ENCODE measurements at places on chromosomes 11 and 22.

GRCh38 chr11:117535201-117535849 is 207.7 kb downstream of the CEP164 start:
- peak; percentile 81 for DNase-seq

GRCh38 chr11:31761636-31762035 is 49.5 kb downstream of the PAX6 start:
- no peak for DNase-seq

DNA sequence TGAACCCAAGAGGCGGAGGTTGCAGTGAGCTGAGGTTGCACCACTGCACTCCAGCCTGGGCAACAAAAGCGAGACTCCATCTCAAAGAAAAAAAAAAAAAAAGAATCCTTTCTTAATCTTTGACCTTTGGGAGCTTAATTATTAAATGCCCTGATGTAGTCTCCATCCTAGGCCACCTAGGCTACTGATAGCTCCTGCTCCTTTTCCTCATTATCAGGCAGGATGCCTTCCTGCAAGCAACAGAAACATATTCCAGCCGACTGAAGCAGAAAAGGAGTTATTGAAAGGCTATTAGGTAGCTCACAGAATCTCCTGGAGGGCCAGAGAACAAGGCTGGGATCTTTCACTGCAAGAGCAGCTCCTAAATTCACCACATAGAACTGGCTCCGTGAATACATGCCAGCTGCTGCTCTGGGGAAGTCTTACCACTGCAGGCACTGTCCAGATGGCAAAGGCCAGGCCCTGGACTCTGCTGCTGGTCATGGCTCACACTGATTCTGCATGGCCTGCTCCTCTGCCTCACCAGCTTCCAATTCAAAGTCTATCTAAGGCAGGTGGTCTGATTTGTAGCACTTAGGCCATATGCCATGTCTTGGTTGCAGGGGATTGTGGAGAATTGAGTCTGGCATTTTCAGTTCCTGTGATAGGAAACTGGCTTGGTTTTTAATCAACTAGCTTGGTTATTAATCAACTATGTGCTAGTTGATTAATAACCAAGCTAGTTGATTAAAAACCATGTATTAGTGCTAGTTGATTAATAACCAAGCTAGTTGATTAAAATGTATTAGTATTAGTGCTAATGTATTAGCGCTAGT is 26.0 kb upstream of the POLD3 start:
- DNase-seq: no peak

- DNase-seq: no peak
These were observed 45.6 kb downstream of the EIF3F start for GRCh38 chr11:8032576-8033304.

GRCh38 chr11:117946842-117947526 is 17.8 kb upstream of the TMPRSS13 start:
- DNase-seq: peak; percentile 85

DNA sequence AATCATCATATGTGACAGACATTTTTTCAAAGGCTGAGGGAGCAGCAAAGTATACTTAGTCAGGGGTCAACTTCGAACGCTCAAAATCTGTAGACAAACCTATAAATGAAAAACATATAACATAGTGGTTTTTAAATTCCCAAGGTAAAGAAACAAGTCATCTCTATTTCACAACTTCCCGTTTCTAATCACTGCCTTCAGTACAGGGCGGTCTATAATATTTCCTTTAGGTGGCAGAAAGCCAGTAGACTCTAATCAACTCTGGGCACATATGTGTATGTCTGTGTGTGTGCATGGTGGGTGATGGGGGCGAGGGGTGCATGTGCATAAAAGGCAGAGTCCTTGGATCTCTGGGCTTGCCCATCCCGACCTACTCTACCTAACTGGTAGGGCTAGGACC is 55.0 kb upstream of the ARFGAP3 start:
- no peak for DNase-seq

DNA sequence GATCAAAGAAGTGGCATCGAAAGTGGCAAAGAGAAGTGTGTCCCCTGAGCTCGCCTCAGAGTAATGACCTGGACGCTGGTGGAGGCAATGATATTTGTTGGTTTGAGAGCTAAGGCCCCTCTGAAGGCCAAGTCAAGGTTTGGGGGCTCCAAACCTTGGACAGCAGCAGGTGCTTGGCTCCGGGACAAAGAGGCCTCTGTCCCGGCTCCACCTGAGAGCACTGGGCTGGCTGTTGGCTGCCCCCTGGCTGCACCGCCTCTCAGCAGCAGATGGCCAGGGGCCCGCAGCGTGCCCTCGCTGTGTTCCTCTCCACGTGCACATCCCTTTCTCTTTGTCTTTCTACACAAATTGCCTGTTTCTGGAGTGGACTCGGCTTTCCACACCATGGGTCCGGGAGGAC is 301.3 kb downstream of the NTM start:
- DNase-seq: no peak

- DNase-seq: no peak
These were observed 48.0 kb downstream of the LRRC32 start for GRCh38 chr11:76622493-76623094.

- DNase-seq: no peak
These were observed 274.1 kb downstream of the MIAT start for GRCh38 chr22:26931471-26931870.

- DNase-seq: no peak
These were observed 4.6 kb upstream of the ACRV1 start for GRCh38 chr11:125685228-125685627.

- DNase-seq: no peak
These were observed 405.0 kb downstream of the BRD1 start for GRCh38 chr22:49422701-49423100.

GRCh38 chr22:44620129-44620840 is 81.7 kb upstream of the PRR5 start:
- peak; percentile 55 for DNase-seq

DNA sequence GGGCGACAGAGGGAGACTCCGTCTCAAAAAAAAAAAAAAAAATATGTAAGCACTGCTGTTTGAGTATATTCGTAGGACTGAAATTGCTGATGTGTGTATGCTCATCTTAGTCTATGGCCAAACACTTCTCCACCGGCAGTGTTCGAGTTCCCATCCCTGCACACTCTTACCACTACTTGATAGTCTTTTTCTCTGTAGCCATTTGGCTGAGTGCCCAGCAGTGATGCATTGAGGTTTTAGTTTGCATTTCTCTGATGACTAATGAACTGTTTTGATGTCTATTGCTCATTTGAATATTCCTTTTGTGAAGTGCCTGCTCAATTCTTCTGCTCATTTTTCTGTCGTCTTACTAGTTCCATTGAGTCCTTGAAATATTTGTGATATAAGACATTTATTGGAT is 1.9 kb downstream of the TIRAP start:
- no peak for DNase-seq

- DNase-seq: no peak
These were observed 49.6 kb upstream of the ATXN10 start for GRCh38 chr22:45621836-45622600.

DNA sequence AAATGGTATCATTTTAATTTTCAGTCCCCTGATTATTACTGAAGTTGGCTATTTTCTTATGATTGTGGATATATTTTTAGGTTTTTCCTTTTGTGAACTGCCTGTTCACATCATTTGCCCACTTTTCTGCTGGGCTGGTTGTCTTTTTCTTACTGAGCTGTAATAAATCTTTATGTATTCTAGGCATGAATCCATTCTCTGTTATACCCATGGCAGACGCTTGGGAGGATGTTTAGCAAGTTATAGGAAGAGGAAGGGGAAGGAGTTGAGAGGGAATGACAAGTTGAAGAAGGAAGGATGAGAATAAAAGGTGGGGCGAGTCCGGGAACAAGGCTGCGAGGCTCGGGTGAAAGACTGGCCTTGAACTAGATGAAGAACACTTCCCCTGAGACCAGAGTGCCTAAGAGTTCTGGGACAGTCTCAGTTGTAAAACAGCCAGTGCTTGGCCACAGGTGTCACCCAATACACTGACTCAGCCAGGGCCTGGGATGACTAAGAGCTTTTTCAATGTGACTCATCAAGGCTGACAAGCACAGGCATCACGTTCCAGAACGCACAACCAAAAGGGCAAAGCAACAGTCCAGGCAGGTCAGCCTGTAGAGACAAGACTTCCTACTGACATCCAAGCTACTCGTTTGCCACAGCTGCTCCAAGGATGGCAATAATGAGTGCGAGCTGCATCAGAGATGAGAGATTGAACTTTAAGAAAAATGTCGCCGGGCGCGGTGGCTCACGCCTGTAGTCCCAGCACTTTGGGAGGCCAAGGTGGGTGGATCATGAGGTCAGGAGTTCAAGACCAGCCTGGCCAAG is 35.2 kb downstream of the LRFN4 start:
- DNase-seq: no peak

DNA sequence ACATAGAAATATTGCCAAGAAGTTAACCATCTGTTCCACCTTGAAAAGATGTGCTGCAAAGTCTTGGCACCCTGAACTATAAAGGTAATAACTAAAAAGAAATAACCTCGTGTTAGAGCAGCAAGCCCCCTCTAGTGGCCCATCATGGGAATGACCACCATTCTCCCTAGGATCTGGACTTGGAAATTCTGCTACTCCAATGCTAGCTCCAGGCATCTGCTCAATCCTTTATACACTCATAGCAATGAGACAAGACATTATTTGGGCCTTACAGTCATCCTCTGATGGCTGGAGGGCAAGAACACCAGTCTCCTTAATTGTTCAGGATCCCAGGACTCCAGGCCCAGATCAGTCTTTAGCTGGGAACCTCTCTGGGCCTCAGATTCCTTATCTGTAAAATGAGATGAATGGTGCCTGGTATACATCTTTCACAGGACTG is 76.0 kb downstream of the CWC15 start:
- DNase-seq: peak; percentile 44

DNA sequence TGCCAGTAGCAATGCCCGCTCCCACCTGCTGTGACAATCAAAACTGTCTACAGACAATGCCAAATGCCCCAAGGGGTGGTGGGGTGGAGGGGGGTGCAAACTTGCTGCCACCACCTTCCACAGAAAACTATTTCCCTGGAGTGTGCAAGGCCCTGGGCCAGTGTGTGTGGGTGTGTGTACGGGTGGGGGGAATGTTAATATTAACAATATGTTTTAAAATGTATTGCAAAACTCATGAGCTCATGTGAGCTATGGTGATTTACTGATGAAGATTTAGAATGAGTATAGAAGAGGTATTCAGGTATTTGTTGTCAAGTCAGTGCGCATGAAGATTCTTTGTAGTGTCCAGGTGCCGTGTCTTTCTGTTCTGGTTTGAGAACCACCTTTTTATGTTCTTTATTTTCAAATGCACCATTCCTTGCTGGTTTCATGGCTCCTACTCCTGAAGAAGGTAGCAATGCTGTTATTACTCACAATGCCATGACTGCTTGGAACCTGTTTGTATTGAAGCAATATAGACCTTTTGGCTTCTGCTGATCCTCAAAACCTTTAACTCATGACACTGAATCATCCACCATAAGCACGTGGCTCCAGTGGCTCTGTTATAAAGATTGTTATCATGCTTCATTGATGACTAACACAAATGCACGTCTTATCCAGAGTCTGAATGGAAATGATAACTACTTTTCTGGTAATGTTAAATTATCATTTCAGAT is 29.9 kb upstream of the AQP11 start:
- no peak for DNase-seq

DNA sequence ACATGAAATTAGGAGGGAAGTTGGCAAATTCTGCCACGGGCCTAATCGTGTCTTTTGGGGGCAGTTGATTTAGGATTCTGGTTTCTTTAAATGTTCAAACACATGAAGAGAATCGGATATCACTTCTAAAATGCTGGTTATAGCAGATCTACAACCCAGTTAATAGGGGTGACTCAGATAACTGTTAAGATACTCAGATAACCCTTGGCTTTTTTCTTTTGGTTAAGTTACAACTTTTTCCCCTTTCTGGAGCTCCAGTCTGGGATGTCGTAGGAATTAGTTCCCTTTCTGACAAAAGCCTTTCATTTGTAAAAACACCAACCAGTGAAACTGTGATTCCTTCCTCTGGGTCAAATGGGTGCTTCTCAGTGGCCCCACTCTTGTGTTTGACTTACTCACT is 976 bp downstream of the DEPDC7 start:
- no peak for DNase-seq

- no peak for DNase-seq
These were observed 76.5 kb downstream of the RELT start for GRCh38 chr11:73452726-73453125.

- DNase-seq: no peak
These were observed 13.7 kb upstream of the NNMT start for GRCh38 chr11:114282488-114282887.

DNA sequence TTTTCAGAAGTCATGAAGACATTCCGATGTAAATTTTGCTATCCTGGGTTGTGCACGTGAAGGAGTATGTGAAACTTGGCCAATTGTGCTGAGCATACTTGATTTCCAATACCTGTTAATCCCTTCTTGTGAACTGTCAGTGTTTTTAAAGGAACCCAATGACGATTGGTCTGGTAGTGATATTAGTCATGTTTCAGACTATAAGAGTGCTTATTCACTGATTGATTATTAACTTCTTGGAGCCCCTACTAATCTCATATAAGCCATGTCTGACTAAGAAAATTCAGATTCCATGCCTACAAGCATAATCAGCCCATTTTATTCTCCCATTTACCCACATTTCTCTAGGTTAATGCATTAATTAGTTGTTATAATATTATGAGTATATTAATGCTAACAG is 330.8 kb upstream of the MTNR1B start:
- DNase-seq: no peak
